ENCODE measurements at places on chromosomes 7 and 10.

DNA sequence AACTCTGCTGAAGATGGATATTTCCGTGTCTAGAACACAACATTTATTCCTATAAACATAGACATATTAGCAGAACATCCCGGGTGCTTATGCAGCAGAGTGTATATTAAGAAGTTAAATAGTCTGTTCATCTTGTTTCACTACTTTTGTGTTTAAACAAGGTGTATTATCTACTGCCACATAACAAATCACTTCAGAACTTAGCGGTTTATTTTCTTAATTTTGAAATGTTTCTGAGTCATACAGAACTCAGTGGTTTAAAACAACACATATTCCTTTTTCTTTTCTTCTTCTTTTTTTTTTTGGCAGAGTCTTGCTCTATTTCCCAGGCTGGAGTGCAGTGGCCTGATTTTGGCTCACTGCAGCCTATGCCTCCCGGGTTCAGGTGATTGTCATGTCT lies 25.8 kb downstream of the DENND10 start:
- DNase-seq = no peak

- no peak for DNase-seq
These were observed 208.0 kb downstream of the GALNT17 start for GRCh38 chr7:71339924-71340323.

- DNase-seq = no peak
These were observed 9.1 kb downstream of the COL13A1 start for GRCh38 chr10:69810675-69811397.

- DNase-seq = no peak
These were observed 3.0 kb downstream of the TMEM273 start for GRCh38 chr10:49185213-49185612.

DNA sequence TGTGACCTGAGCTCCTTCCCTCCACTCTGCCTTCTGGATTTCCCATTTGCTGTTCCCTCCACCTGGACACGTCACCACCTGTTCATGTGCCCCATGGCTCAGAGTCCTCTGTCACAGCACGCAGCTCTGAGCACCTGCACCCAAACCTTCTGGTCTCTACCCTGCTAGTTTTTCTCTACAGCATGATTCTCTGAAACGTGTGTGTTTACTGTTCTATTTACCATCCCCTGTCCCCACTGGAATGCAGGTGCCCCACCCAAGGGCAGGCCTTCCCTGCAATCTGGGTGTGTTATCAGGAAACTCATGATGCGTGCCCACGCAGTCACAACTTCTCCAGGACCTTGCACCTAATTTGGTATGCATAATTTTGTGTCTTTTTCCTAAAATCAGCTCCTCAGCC lies 284.4 kb upstream of the IGFBP3 start:
- DNase-seq = no peak
